ENCODE measurements at places on chromosomes 11 and 22. TPM values are rescaled to one million over a fixed set of nuclear protein-coding genes. Genes with fewer than 3 reads are reported as not detected.

Gene PIH1D2
- 1.8 TPM for total RNA-seq

Gene OR52N4
- not detected for total RNA-seq

Gene APOL5
- not detected for total RNA-seq

Gene SLC22A6
- total RNA-seq, result not detected
